Activated CD8-positive, alpha-beta T cell treated with anti-CD3 and anti-CD28 coated beads, Interleukin-2, amount 10 ng/mL, durations not matched to agents 7 days and 5 days (primary cell): ENCODE measurements at places on chromosomes 3 and 15. TPM values are rescaled to one million over a fixed set of nuclear protein-coding genes. Genes with fewer than 3 reads are reported as not detected.

Gene CLSTN2
- total RNA-seq, result not detected

Gene UACA
- 2.2 TPM for total RNA-seq

Gene UNC13C
- not detected for total RNA-seq

Gene NR1I2
- 0.26 TPM for total RNA-seq

Gene GOLGA8J
- total RNA-seq, result not detected

Gene SLC24A5
- total RNA-seq, result not detected

Gene C3orf62
- total RNA-seq, result 11.1 TPM

Gene MELTF
- total RNA-seq, result 8.2 TPM

Gene XIRP1
- total RNA-seq, result not detected

Gene TMEM207
- total RNA-seq, result not detected

- no peak for DNase-seq
Observed at GRCh38 chr3:54538346-54538745, 389.5 kb downstream of the LRTM1 start.

- DNase-seq, result no peak
Observed at GRCh38 chr15:89999676-90000185, 1.4 kb upstream of the ZNF710 start.

DNA sequence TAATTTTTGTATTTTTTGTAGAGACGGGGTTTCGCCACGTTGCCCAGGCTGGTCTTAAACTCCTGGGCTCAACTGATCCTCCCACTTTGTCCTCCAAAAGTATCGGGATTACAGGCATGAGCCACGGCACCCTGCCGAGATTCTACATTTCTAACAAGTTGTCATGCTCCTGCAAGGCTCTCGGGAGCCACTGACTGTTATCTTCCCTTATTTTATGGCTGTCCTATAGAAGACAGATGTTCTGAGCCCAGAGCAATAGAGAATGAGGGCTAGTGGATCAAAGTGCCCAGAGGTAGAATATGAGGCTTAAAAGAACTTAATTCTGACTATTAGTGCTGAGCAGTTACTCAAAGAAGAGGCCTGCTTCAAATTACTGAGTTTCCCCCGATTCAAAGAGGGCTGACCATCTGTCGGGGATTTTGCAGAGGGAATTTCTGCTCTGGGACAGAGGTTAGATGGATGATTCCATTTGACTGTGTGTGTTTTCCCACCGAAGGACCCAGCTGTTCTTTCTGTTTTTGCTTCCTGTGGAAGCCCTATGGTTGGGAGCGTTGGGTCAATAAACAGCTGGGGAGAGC lies 39.5 kb downstream of the ITPR1 start:
- no peak for DNase-seq

- DNase-seq, result peak; percentile 41
Observed at GRCh38 chr3:194472290-194472920, 14.4 kb downstream of the ATP13A3 start.

GRCh38 chr3:134993011-134993410 lies 198.0 kb downstream of the EPHB1 start:
- no peak for DNase-seq

- peak; percentile 60 for DNase-seq
Observed at GRCh38 chr3:169966951-169967915, 626 bp downstream of the SEC62 start.

- no peak for DNase-seq
Observed at GRCh38 chr3:128557531-128558280, 64.7 kb upstream of the GATA2 start.

- no peak for DNase-seq
Observed at GRCh38 chr15:93271871-93272270, 182.9 kb upstream of the RGMA start.

GRCh38 chr15:37921527-37922385 lies 12.7 kb upstream of the TMCO5A start:
- no peak for DNase-seq

- no peak for DNase-seq
Observed at GRCh38 chr3:107345822-107346405, 31.3 kb upstream of the CCDC54 start.

- peak; percentile 74 for DNase-seq
Observed at GRCh38 chr15:34038023-34038870, 757 bp downstream of the AVEN start.

GRCh38 chr15:39270221-39270855 lies 310.5 kb upstream of the THBS1 start:
- no peak for DNase-seq

GRCh38 chr3:111684640-111685039 lies 89.5 kb upstream of the ZBED2 start:
- DNase-seq, result no peak

GRCh38 chr15:88428053-88428452 lies 39.1 kb downstream of the MRPL46 start:
- no peak for DNase-seq

GRCh38 chr15:42796955-42797782 lies 60.2 kb upstream of the CDAN1 start:
- DNase-seq, result no peak

GRCh38 chr3:47370887-47371697 lies 9.7 kb upstream of the PTPN23 start:
- peak; percentile 53 for DNase-seq

GRCh38 chr3:39166134-39166710 lies 12.8 kb upstream of the CSRNP1 start:
- DNase-seq, result no peak

DNA sequence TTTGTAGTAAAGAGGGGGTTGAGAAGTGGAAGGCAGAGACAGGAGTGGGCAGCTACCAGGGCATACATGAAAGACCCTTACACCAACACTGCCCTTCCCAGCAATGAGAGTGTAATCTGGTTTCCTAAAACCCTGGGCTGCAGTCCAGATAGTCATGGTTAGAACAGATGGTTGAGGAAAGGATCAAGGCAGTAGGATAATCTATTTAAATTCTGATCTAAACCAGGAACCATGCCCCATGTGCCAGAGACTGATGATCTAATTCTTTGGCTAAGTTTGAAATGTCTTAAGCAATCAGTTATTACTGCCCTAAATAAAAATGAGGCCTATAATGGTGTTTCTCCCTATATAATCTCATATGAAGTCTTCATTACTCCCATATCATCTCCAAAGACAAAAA lies 59.6 kb downstream of the PRTG start:
- DNase-seq, result no peak

DNA sequence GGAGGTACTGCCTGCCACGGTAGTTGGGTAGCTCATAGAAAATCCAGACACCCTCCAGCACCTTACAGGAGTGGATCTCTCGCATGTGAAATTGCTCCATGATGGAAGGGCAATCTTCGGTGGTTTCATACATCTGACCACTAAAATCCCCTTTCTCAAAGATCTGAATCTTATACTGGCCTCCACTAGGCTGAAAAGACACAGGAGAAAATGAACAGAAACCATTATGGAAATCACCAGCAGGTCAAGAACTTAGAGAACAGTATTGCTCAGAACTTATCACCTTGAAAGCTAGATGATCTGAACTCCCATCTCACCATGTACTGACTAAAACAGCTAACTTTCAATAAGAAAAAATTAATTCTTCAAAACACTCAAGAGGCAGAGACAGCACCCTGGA lies 5.4 kb downstream of the CRYGS start:
- DNase-seq, result no peak
